Stimulated activated CD4-positive, alpha-beta T cell treated with anti-CD3 and anti-CD28 coated beads, TNF-alpha, amount 100 ng/mL, for 4 hours (primary cell): ENCODE measurements at places on chromosomes 12 and 14.

- DNase-seq, result no peak
These were observed 252.5 kb upstream of the TMPO start for GRCh38 chr12:98262902-98263301.

DNA sequence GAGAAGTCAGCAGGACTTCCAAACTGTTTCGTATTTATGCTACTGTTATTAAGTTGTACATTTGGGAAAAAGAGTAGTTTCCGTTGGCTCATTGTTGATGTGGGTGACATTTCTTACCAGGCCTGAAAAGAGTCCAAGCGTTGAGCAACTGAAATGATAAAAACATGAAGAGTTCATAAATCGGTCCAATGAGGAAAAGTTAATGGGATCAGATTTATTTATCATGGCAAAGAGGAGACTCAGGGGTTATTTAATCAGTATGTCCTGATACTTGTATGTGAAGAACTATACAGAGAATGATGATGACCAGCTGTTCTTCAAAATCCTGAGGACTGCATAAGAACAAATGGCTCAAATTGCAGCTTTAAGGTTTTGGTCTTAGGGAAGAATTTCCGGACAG is 7.7 kb downstream of the VRK1 start:
- no peak for DNase-seq

DNA sequence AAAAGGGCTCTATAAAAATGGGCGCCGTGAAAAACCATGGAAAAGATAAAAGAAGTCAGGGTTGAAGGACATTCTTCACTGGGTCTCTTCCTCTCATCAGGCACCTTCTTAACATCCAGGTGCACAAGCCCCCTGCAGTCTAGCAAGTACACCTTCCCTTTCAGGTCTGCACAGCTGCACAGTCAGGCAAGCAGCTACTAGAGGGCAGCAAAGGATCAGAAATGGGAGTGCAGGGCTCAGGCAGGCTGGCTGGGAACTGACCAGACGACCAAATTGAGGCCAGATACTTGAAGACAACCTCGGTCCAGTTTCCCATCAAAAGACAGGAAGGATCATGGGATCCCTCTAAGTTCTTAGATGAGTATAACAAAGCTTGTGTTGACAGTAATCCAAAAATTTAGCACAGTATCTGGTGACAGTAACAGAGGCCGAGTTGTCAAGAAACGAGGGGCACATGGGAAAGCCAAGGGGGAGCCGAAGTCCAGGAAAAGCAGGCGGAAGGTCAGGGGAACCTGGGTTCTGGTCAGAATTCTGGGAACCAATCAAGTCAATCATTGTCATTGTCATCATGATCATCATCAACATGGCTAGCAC is 10.1 kb upstream of the GRIP1 start:
- no peak for DNase-seq

DNA sequence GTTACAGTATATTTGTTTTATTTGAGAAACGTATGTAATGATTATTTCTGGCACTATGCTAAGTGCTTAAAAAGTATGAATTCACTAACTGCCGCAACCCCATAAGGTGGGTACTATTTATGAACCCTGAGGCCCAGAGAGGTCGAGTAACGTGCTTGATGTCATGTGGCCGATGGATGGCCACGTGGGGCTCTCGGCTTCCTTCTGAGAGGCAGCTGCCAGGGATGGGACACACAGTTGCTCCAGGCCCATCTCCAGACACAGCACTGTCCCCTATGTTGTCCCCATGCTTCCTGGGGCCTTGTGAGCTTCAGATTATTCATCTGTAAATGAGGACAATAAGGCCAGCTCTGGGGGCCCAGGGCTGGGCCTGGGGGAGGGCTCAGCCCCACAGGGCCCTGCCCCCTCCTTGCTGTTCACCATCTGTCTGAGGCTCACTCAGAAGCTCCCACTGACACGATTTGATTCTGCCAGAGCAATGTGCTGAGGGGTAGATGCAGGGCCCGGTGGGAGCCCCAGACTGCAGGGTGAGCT is 115.0 kb downstream of the CALM1 start:
- no peak for DNase-seq

DNA sequence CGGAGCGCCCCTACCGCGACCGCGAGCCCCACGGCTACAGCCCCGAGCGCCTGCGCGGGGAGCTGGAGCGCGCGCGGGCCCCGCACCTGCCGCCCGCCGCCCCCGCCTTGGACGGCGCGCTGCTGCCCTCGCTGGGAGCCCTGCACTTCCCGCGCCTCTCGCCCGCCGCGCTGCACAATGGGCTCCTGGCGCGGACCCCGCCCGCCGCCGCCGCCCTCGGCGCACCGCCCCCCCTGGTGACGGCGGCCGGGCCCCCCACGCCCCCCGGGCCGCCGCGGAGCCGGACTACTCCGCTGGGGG is 27.0 kb downstream of the LRCOL1 start:
- no peak for DNase-seq

- DNase-seq, result no peak
These were observed 86.5 kb downstream of the DAD1 start for GRCh38 chr14:22502551-22502950.

GRCh38 chr14:105525861-105526775 is at the start of gene TMEM121:
TMEM121 (plus strand) TSS chr14:105526583; CDS start chr14:105528835, 2,252 bp downstream.
- peak; percentile 24 for DNase-seq

DNA sequence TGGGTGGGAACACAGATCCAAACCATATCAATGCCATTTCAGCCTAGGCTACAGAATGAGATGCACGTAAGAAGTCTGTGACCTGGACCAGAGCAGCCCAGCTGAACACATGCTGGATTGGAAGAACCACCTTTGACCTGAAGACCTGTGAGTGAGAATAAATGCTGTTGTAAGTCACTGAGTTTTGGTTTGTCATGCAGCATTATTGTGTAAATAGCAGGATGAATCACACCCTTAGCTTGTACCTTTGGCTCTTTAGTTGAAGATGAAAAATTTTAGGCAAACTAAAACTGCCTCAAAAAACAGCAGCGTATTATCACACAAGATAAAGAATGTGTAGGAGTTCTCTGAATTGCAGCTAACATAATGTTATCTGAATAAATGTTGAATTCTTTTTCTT is 199.4 kb upstream of the LRIG3 start:
- no peak for DNase-seq

- no peak for DNase-seq
These were observed 13.7 kb downstream of the COA8 start for GRCh38 chr14:103576371-103577024.

DNA sequence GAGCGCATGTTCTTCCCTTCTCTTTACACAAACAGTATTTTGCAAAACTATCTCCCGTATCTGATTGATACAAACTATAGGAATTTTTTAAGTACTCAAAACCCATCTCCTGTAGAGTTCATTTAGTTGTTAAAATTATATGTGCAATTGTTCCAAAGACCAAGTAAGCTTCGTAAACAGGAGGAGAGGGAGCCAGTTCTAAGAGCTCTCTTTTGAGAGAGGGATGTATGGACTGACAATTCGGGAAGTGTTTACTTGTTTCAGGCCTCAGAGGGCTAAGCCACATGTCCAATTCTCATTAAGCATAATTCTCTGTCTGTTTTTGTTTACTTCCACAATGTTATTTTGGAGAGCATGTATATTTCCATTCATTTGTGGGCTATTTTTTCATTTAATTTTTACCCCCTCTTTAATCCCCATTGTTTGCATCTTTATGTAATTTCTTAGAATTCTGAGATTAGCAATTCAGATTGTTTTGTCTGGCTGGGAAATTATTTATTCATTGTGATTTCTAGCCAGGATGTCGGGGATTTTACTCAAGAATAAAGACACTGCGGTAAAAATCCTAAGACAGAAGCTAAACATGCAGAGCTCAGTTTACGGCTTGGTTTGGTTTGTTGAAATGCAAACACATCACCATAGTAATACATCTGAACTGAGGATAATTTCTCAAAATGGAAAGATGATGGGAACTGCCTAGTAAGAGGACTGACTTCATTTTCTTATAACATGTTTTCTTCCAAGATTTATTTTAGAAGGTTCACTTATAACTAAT is 126.8 kb downstream of the KCNK10 start:
- DNase-seq, result no peak

- no peak for DNase-seq
These were observed 398.6 kb downstream of the ZFP36L1 start for GRCh38 chr14:68394118-68394763.

GRCh38 chr12:72277415-72277814 is 5.2 kb downstream of the TRHDE start:
- no peak for DNase-seq

GRCh38 chr12:49959685-49960473 is 1.8 kb upstream of the AQP5 start:
- no peak for DNase-seq
